NCI-H526 (cell line): ENCODE measurements at places on chromosomes 4 and X.
A peak's percentile ranks its signal among the peaks of the same experiment; 100 is the strongest.

DNA sequence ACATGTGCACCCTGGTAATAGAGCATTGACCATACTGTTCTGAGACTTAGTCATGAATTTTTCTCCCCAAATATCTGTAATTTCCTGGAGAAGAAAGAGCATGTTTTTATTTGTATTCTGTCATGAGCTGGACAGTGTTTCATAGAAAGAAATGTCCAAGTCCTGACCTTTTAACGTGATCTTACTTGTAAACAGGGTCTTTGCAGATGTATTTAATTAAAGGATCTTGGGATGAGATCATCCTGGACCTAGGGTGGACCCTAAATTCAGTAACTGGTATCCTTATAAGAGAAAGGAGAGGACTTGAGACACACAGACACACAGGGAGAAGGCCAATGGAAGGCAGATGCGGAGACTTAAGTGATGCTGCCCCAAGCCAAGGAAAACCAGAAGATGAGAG is 3.6 kb downstream of the ADGRA3 start:
- DNase-seq, result no peak

DNA sequence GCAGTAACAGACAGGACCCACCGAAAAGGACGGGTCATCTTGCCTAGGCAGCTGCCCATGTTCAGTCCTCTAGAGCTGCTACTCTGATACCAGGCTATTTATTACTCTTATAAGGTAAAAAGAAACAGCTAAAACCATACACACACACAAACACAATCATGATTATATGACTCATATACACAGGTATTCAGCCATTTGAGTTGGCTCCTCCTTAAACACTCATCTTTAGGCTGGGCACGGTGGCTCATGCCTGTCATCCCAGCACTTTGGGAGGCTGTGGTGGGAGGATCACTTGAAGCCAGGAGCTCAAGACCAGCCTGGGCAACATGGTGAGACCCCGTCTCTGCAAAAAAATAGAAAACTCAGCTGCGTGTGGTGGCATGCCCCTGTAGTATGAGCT is 76.6 kb downstream of the F11 start:
- DNase-seq, result no peak

DNA sequence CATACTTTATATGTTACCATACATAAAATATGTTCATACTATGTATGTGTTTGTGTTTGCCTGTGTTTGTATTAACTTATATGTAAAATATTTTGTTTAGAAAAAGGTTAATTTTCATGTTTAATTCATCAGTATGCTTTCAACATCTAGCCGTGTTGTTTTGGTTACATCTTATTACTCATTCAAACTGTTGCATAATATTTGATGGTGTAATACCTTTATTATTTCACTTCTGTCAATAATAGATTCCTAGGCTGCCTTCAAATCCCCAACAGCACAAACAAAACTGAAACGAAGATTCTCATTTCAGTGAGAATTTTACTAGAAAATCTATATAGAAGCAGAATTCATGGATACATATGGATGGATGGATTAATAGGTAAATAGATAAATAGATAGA is 462.3 kb upstream of the ADGRL3 start:
- no peak for DNase-seq

- peak; percentile 31 for DNase-seq
Observed at GRCh38 chr4:182916483-182917181, 554 bp downstream of the DCTD start.

- no peak for DNase-seq
Observed at GRCh38 chr4:72858328-72858727, 211.2 kb downstream of the COX18 start.
